ENCODE measurements at places on chromosomes 6 and 20. TPM values are rescaled to one million over a fixed set of nuclear protein-coding genes. Genes with fewer than 3 reads are reported as not detected.

GRCh38 chr20:49207076-49207475 lies 12.1 kb upstream of the DDX27 start:
- DNase-seq: no peak

DNA sequence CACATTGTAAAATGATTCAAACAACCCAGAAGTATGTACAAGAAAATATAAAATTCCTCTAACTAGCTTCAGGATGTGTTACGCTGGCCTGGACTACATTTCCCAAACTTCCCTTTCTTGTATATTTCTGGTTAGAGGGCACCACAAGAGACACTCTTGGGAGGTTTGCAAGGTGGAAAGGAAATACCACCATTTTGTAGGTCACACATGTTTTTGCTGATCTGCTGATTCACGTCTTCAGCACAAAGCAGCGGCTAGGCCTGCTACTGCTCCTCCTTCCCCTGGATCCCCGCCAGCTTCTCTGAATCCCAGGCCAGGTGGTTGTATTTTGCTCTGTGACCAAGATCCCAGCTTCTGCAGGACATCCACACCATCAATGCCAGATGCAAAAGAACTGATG lies 104.2 kb downstream of the AGPAT4 start:
- no peak for DNase-seq

FAM217A gene
- not detected for total RNA-seq

GRCh38 chr6:69584913-69585729 lies 211.7 kb downstream of the LMBRD1 start:
- DNase-seq: no peak

MAS1 gene
- not detected for total RNA-seq

DNA sequence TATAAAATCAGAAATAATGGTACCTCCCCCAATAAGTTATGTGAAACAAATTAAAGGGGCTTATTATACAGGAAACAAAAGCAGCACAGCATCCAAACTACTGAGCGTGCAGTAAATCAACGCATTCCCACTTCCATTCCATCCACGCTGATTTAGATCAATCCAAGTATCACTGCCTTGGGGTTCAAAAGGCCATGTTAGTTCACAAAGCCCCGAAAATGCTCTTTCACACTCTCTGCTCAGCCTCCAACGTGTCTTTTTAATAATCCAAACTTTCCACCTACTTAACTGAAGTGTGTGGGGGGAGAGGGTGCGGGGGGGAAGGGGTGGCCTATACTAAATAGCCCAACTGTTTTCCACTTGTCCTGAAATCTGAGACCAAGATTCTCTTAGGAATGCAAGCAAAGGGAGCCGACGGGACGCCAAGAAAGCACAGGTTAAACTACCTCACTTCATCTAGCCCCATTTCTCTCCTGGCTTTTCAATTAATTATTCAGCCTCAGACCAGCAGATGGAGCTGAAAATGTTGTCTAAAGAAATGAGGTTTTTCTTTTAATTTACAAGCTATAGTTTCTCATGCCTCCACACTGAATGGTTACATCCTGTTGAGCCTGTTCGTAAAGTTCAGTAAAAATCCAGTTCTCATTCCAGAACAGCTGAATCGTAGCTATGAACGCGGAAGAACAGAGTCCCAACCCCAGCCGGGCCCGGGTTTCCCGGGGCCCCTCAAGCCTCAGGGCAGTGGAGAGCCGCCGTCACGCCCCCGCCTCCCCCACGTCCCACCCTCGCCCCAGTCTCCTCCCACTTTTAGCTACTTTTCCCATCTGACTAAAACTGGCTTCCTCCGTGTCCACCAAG lies 1.0 kb upstream of the NXT1 start:
- DNase-seq: peak; percentile 73

SNX21 gene
- 1.3 TPM for total RNA-seq

- DNase-seq: no peak
Measured at GRCh38 chr20:14445310-14445709, 107.9 kb upstream of the FLRT3 start.

GRCh38 chr6:38173909-38174308 lies 354.4 kb downstream of the ZFAND3 start:
- DNase-seq: no peak

GRCh38 chr20:4006640-4007039 lies 8.7 kb downstream of the RNF24 start:
- DNase-seq: no peak

GRCh38 chr6:134034478-134034877 lies 17.9 kb downstream of the SLC2A12 start:
- DNase-seq: no peak

EFCAB8 gene
- 0.35 TPM for total RNA-seq

- DNase-seq: peak; percentile 73
Measured at GRCh38 chr6:105424175-105424783, 21.4 kb upstream of the PREP start.

SLC22A16 gene
- not detected for total RNA-seq

OR12D3 gene
- total RNA-seq: not detected

- no peak for DNase-seq
Measured at GRCh38 chr6:54135665-54136369, 24.6 kb downstream of the MLIP start.

GRCh38 chr6:50116797-50117542 lies 67.2 kb upstream of the DEFB112 start:
- no peak for DNase-seq

DNA sequence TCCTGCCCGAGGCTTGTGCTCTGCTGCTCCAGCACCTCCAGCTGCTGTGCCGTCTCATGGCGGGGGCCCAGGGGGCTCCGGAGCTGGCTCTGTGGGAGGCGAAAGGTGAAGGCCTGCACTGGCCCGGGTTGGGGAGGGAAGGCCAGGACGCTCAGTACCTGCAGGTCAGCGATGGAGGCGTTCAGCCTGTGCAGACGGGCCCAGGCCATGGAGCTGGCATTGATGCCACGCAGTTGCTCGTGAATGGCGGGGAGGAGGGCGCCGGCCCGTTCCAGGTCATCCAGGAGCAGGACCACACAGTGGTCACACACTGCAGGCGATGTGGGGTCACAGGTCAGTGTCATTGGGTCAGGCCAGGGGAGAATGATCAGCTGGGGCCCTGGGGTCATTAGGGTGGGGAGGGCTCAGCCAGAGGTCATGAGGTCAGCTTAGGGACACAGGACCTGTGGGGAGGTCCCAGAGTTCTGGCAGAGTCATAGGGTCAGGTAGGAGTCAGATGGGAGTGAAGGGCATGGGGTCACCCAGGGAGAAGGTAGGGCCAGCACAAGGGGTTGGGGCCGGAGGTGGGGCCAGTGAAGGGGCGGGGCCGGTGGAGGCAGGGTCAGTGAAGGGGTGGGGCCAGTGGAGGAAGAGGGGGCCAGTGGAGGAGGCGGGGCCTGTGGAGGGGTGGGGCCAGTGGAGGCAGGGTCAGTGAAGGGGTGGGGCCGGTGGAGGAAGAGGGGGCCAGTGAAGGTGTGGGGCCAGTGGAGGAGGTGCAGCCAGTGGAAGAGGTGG lies 18.0 kb downstream of the ADRM1 start:
- DNase-seq: no peak

DNA sequence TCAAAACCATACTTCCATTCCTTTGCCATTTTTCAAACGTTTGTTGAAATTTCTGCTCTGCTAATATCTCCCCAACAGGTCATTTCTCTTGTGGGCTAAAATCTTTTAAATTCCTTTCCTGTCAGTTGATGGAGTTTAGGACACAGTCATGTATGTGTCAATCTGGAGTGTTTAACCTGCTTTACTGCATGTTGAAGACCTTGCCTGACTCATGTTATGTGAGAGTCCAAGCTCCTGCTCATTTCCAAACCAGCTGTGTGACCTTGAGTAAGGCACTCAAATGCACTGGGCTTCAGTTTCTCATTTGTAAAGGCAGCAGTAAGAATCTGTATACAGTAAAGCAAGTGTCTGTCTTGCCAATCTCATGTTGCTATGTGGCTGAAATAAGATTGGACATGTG lies 171.9 kb upstream of the SPACA1 start:
- no peak for DNase-seq

DNA sequence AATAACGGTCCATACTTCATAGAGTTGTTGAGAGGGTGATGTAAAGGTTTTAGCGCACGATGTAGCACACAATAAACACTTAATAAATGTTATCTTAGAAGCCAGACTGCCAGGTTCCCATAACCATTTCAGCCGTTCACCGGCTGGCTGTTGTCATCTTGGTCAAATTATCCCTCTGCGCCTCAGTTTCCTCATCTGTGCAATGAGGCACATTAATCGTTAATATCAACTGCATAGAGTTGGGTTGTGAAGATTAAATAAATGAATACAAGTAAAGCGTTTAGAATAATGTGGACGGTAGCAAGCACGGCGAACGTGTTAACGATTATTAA lies 432 bp upstream of the PSMF1 start:
- DNase-seq: no peak

GHRH gene
- not detected for total RNA-seq

GRCh38 chr6:82362144-82362543 lies 1.5 kb upstream of the TPBG start:
- no peak for DNase-seq

DNA sequence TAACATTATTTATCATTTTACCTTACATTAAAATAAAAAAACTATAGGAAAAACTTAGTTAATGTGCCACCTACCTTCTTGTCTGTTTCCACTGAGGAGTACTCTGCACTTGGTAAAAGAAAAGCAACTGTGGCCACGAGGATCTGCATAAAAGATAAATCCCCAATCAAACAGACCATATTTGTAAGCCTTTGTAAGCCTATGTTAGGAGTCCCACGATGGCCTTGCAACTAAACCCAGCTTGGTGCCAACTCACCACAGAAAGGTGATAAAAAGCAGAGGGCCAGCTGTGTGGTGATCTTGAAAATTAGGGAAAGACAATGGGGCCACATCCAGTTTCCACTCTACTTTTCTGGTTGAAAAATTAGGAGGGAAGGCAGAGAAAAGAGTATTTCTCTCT lies 156.9 kb downstream of the INSM1 start:
- DNase-seq: no peak

DNA sequence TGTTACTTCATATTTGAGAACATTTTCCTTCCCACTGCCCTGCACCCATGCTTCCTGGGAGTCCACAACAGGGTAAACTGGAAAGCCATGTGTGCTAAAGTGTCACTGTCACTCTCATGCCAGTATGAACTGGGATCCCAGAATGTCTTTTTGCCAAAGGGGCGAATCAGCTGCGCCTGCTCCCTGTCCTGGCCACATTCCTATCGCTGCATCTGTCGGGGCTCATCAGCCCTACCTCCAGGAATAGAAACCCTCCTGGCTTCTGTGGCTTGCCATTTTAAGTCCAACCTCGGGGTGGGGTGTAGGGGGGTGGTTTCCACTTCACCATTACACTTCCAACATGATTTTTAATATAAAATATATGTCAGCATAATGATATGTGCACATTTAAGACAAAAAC lies 933 bp downstream of the KLHL31 start:
- DNase-seq: no peak
